ENCODE measurements at places on chromosomes 7 and 10. TPM values are rescaled to one million over a fixed set of nuclear protein-coding genes. Genes with fewer than 3 reads are reported as not detected.

HMX2 gene
- total RNA-seq: not detected

GRCh38 chr7:36870625-36871354 lies 146.5 kb upstream of the AOAH start:
- no peak for DNase-seq

DNA sequence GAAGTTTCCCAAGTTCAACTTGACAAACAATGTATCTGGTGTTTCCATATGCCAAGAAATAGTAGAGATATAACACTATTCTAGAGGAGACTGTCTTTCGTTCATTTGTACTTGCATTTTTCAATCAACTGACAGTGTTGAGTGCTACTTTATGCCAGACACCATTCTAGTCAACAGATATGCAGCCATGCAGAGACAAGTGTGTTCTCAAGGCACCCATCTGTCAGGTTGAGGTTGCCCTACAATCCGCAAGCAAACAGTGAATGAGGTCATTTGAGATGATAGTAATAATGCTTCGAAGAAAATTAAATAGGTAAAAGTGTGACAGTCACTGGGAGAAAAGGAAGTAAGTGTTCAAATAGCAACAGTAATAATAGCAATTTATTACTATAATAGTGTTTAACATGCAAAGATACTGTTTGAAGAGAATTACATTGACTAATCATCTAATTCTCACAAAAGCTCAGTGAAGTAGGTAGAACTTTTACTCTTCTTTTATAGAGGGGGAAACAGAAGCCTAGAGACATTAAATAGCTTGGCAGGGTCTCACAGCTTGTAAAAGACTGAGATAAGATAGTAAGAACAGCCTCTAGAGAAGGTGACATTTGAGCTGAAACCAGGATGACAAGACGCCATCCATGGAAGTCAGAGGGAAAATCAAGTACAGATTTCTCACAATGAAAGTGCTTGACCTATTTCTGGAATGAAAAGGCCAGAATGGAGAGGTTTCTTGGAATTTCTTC lies 936.9 kb downstream of the SORCS3 start:
- DNase-seq: no peak

VWA2 gene
- total RNA-seq: 13.7 TPM

DNA sequence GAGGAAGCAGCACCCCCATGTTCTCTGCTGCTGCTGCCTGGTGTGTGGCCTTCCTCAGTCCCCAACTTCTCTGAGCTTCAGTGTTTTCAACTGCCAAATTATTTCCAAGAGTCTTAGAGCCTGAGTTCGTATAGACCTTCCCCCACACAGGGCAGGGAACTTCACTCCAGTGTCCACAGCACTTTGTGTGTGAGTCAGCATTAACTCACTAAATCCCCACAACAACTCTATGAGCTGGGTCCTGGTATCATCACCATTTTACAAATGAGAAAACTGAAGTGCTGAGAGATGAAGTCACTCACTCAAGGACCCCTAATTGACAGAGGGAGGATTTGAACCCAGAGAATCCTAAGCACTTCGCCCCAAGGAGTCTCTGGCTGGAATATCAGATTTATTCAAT lies 48.3 kb downstream of the ADCYAP1R1 start:
- DNase-seq: no peak

GRCh38 chr7:87534072-87534471 lies 58.6 kb upstream of the ABCB4 start:
- no peak for DNase-seq

GRCh38 chr7:65846008-65846570 lies 26.8 kb upstream of the VKORC1L1 start:
- peak; percentile 48 for DNase-seq

FKBP9 gene
- total RNA-seq: 117 TPM

DNA sequence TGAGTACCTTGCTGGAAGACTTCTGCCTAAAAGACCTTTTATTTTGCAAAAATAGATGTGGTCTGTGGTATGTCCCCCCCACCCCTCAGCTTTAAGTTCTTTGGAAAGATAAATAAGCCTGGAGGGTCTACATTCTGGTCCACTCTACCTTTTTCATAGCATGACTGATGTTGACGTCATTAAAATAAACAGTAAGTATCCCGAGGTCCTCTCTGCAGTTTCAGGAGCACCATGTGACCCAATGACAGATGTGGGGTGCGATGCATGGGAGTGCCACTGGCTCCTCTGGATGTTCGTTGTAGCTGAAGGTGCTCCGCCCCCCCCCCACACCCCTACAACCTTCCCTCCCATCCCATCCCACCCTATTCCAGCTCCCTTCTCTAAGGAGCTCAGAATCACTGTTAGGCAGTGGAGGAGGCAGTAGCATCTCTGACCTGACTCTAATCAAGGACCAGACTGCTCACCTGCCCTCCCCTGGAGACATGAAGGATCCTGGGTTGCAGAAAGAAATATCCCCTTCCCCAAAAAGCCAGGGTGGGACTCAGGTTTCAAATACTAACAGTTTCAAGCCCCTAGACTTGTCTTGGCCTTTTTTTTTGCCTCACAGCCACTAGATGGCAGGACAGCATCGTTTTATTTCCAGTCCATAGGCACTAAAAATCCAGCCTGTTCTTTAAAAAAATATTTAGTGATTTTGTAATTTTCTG lies 25.1 kb downstream of the CASP7 start:
- peak; percentile 59 for DNase-seq

- DNase-seq: no peak
These were observed 47.3 kb downstream of the TFPI2 start for GRCh38 chr7:93843260-93843659.

GDF2 gene
- total RNA-seq: not detected

DNA sequence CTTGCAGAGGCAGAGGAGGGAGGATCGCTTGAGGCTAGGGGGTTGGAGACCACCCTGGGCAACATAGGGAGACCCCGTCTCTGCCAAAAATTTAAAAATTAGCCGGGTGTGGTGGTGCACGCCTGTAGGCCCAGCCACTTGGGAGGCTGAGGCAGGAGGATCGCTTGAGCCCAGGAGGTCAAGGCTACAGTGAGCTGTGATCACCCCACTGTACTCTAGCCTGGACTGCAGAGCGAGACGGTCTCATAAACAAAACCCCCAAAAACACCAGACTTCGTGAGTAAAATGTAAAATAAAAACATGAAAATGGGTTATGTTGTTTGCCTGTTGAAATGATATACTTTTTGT lies 699 bp downstream of the LHPP start:
- DNase-seq: no peak

- DNase-seq: no peak
These were observed 23.2 kb downstream of the LDB3 start for GRCh38 chr10:86691333-86692022.

GRCh38 chr10:98292971-98293370 lies 25.0 kb upstream of the LOXL4 start:
- no peak for DNase-seq

DNA sequence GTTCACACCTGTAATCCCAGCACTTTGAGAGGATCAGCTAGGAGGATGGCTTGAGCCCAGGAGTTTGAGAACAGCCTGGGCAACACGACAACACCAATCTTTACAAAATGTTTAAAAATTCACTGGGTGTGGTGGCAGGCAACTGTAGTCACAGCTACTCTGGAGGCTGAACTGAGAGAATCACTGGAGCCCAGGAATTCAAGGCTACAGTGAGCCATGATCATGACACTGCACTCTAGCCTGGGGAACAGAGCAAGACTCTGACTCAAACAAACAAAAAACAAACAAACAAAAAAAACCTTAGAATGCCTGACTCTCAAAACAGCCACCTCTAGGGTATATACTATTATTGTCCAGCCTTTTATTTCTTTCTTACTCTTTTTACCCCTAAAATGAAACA lies 56.5 kb upstream of the PAPSS2 start:
- DNase-seq: no peak

SPDYE2B gene
- not detected for total RNA-seq

- DNase-seq: no peak
These were observed 540.7 kb downstream of the MAGI2 start for GRCh38 chr7:78912781-78913180.

GRCh38 chr10:118901906-118902305 lies 127.6 kb upstream of the NANOS1 start:
- DNase-seq: peak; percentile 9

- no peak for DNase-seq
These were observed 193.8 kb downstream of the ABCA13 start for GRCh38 chr7:48365010-48365409.

NEUROD6 gene
- not detected for total RNA-seq

DNA sequence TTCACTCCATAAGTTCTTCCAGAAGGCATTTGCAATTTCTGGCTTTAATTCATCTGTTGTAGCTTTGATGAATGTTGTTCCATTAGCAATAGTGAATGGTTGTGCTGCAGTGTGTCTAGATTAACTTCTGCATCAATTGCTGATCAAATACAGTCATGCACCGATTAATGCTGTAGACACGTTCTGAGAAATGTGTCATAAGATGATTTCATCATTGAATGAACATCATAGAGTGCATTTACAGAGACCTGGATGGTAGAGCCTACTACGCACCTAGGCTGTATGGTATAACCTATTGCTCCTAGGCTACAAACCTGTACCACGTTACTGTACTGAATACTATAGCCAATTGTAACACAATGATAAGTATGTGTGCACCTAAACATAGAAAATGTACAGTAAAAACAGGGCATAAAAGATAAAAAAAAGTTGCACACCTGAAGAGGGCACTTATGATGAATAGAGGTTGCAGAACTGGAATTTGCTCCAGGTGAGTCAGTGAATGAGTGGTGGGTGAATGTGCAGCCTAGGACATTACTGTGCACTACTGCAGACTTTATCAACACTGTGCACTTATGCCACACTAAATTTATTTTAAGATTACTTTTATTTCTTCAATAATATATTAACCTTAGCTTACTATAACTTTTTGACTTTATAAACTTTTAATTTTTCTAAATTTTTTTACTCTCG lies 170.7 kb downstream of the HERPUD2 start:
- no peak for DNase-seq

DNA sequence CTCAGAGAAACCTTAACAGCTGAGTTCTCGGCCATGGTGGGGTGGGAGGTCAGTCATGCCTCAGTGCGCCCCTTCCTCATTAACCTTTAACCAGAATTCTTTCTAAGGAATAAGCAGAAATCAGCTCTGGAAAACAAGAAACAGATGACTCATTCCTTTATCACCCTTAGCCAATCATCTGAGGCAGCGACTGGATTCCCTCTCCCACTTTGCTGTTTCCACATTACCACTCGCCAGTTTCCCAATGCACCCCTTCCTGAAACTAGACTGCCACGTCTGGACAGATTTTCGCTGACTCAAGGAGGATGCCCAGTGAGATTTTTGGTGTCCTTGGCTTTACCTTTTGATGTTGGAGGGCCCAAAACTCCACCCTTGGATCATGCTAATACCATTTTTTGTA lies 223.8 kb downstream of the PLXDC2 start:
- no peak for DNase-seq

CCAR1 gene
- total RNA-seq: 65.0 TPM

- peak; percentile 97 for DNase-seq
These were observed 68.1 kb downstream of the TNS3 start for GRCh38 chr7:47513741-47514241.

DNA sequence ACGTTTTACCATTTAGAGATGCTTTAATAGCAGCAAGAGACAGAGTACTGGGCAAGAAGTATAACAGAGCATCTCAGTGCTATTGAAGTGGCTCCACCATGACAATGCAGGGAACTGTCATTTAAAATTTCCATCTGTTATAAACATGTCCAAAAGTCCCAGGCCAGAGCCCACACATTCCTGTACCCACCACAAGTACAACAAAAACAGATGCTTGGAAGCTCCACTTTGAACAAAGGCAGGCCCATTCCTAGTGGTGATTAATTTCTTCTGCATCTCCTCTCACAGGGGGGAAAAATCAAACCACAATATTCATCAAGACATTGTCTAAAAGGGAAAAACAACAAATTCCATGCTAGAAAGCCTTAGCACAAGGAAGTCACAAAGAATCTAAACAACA lies 627.9 kb downstream of the PARD3 start:
- DNase-seq: no peak

Measured in lung (tissue), 17 donors.